ENCODE measurements at places on chromosomes 3 and 15.

DNA sequence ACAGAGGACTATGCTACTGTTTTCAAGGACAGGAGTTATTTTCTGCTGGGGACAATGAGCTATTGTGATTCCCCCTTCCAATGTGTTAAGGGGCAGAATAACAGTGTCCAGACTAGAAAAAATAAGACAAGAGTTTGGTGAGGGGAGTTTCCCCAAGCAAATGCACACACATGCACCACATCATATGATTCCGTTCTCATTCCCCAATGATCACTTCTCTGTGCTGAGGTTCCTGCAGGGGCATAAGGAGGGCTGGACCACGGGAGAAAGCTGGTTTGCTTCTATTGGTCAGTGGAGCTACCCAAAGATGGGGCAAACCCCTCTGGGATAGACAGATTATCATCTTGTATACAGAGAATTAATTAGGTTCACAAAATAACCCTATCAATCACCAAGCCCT, 80.6 kb downstream of the RBPMS2 start:
- DNase-seq = no peak

- no peak for DNase-seq
These were observed 82.5 kb downstream of the KLF13 start for GRCh38 chr15:31409171-31409570.

DNA sequence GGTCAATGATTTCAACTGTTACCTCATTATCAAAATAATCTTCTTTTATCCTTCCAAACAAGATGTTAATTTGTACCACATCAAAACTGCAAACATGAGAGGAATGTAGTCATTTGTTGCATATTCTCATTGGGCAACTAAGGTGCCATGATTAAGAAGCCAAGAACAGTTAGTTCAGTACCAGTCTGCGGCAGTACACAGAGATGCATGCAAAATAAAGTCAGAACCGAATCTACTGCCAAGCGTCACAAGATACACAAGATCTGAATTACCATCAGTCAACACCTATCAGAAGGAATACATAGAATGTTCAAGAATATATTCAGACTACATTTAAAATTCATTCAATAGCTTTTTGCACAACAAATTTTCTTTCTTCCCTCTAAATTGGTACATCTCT, 127.6 kb upstream of the SPATA12 start:
- no peak for DNase-seq

- no peak for DNase-seq
These were observed 16.1 kb upstream of the AGBL1 start for GRCh38 chr15:86063356-86064095.

DNA sequence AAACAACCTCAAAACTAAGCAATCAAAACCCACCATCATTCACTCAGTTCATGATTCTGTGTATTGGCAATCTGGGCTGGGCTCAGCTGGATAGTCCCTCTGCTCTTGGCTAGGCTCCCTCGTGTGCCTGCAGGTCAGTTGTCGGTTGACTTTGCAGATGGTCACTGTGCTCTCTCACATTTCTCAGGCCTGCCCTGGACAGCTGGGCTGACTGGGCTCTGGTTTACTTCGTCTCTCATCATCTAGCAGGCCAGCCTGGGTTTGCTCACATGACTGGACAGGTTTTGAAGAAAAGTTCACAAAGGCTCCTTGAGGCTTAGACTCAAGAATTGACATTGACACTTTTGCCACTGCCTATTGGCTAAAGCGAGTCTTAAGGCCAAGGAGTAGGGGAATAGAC, 105.0 kb upstream of the CTNNB1 start:
- no peak for DNase-seq

- DNase-seq = no peak
These were observed 172.0 kb downstream of the XXYLT1 start for GRCh38 chr3:195098741-195099525.

GRCh38 chr3:175098644-175099043, 239.5 kb downstream of the NAALADL2 start:
- DNase-seq = no peak

DNA sequence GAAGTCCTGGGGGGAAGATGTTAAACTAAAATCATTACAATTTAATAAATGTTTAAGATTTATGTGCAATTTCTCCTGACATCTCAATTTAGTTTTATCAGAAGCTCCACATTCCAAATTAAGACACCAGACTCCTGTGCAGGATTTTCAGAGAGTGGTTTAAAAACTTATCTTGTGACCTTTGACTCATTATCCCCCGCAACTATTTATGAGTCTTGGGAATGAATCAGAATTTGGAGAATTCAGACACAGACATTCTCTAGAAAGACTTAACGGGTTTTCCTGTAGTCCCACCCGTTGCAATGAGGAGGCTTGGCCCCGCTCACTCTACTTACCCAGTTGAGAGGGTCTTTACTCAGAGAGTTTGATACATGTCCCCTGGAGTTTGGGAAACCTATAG, 7.1 kb downstream of the OR5K2 start:
- no peak for DNase-seq

- DNase-seq = no peak
These were observed 21.5 kb downstream of the CD86 start for GRCh38 chr3:122076491-122077292.

DNA sequence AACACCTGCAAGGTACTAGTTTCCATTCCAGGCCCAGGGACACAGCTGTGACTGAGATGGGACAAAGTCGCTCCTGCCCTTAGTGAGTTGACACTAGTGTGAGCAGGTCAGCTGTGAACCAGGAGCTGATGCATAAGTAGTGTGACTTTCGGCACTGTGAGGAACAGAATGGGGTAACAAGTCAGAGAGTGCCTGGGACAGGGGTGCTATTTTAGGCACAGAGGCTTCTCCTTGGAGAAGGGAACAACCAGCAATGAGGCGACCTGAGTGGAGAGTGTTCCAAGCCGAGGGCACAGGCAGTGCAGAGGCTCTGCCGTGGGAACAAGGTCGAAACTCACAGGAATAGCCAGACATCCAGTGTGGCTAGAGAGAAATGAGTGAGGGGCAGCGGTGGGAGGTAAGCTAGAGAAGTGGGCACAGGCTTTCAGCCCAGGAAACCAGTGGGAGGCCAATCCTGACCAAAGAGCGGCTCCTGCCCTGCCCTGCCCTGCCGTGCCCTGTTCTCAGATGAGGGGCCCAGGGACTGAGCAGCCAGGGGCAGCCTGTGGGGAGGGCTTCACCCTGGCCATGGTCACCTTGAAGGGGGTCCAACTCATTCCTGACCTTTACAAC, 14.2 kb downstream of the DNAH1 start:
- no peak for DNase-seq

DNA sequence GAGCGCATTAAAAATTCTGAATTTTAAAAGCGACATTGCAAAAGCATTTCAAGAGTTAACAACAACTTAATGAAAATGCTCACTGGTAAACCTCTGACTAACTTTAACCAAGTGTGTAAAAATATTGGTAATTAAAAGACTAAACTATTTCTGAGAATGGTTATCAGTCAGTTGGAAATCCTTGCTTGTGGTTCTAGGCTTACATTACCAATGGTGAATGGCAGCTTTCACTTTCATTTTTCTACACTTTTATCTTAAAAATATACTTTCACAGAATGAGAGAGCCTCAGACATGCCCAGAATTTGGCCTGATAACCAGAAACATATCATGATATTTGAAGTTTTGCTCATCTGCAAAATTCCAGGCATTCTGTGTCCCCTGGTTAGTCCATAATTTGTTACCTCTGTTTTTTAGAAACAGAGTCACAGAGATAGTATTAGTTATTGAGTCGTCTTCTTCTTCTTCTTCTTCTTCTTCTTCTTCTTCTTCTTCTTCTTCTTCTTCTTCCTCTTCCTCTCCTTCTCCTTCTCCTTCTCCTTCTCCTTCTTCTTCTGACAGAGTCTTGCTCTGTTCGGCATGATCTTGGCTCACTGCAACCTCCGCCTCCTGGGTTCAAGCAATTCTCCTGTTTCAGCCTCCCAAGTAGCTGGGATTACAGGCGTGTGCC, 5.5 kb upstream of the RNF111 start:
- no peak for DNase-seq

- no peak for DNase-seq
These were observed 66.7 kb upstream of the STXBP5L start for GRCh38 chr3:120841264-120841663.

GRCh38 chr15:50425219-50425618, 1.0 kb downstream of the USP8 start:
- no peak for DNase-seq

DNA sequence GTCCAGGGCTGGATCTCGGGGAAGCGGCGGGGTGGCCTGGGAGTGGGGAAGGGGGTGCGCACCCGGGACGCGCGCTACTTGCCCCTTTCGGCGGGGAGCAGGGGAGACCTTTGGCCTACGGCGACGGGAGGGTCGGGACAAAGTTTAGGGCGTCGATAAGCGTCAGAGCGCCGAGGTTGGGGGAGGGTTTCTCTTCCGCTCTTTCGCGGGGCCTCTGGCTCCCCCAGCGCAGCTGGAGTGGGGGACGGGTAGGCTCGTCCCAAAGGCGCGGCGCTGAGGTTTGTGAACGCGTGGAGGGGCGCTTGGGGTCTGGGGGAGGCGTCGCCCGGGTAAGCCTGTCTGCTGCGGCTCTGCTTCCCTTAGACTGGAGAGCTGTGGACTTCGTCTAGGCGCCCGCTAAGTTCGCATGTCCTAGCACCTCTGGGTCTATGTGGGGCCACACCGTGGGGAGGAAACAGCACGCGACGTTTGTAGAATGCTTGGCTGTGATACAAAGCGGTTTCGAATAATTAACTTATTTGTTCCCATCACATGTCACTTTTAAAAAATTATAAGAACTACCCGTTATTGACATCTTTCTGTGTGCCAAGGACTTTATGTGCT, 527 bp downstream of the B2M start:
- DNase-seq = peak; percentile 47

DNA sequence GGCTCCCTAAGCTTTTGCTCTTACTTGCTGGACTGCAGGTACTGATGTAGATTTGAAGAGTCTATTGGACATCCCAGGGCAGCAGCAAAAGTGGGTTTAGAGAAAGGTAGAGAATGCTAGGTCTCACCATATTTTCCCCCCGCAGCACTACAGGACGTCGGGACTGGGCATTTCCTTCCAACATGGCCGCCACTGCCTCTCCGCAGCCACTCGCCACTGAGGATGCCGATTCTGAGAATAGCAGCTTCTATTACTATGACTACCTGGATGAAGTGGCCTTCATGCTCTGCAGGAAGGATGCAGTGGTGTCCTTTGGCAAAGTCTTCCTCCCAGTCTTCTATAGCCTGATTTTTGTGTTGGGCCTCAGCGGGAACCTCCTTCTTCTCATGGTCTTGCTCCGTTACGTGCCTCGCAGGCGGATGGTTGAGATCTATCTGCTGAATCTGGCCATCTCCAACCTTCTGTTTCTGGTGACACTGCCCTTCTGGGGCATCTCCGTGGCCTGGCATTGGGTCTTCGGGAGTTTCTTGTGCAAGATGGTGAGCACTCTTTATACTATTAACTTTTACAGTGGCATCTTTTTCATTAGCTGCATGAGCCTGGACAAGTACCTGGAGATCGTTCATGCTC, 11.2 kb downstream of the CYP8B1 start:
- no peak for DNase-seq

- DNase-seq = peak; percentile 64
These were observed 31.7 kb upstream of the MNS1 start for GRCh38 chr15:56496635-56497034.

- no peak for DNase-seq
These were observed 1.7 kb downstream of the PLS1 start for GRCh38 chr3:142597906-142598305.

All from mesendoderm (in vitro differentiated cells).